ENCODE measurements at places on chromosomes 6 and 20.
A peak's percentile ranks its signal among the peaks of the same experiment; 100 is the strongest.

DNA sequence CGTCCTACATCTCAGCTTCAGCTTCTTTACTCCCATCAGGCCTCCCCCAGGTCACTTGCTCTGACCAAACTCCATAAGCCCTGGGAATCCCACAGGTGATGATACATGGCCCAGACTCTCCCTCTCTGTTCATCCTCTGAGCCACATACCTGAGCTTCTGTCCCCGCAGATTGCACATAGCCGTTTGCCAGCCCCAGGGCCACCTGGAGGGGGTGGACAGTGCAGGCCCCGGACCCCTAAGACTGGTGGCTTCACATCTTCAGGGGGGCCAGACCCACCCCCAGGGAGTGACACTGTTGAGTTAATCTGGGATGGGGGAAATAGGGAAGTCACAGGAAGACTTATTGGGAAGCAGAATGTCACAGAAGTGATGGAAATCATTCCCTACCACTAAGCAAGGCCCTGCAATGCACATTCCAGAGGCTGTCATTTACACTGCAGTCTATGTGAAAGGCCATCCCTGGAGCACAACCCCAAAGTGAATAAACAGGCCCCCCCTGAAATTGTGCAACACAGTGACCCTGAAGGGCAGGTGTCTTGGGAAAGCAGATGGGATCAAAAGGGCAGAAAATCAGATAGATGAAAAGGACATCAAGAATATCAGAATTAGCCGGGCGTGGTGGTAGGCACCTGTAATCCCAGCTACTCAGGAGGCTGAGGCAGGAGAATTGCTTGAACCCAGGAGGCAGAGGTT lies 2.2 kb downstream of the RXRB start:
- no peak for DNase-seq

DNA sequence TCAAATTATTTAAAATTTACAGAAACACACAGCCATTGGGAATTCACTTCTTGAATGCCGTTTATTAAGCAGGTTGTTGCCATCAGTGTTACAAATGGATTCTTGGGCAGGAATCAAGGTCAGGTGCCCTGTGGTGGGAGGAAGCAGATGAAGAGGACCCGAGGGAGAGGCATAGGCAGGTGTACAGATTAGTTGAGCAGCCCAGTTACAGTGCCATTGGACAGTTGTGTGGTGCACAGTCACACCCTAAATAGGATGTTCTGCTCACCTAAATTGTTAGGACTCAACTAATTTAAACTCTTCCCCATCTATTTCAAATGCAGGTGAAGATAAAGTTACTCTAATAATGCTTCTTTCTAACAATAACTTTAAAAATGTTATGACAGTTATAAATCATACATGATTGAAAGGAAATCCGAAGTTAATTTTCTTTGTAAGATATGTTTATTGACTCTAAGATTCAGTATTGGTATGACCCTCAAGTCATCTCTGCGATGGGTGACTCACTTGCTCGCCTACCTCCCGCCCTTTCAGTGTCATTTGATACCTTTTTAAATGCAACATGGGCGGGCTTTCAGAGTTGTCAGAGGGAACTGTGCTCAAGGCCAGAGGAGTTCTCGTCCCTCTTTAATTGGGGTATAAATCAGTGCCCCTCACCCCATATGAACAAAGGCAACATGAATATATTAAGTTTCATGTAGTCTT lies 35.1 kb downstream of the DSE start:
- DNase-seq = no peak

- DNase-seq = no peak
Observed at GRCh38 chr6:159399751-159400221, 230.6 kb downstream of the FNDC1 start.

DNA sequence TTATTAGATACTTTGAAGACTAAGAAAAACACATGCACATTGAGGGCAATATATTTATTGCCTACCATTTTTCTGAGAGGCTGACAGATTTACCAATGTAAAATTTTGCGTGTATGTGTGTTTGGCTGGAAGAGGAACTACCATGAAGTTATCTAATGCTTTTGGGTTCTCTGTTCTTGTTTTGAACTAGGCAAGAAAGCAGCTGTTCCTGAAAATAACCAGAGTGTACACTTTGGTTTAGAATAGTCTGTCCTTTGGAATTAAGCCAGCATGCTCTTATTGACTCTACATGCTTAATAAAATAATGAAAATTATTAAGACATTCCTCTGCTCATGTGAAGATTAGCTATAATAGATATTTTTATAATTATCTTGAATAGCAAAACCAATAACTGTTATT lies 129.2 kb downstream of the MYB start:
- DNase-seq = peak; percentile 16

DNA sequence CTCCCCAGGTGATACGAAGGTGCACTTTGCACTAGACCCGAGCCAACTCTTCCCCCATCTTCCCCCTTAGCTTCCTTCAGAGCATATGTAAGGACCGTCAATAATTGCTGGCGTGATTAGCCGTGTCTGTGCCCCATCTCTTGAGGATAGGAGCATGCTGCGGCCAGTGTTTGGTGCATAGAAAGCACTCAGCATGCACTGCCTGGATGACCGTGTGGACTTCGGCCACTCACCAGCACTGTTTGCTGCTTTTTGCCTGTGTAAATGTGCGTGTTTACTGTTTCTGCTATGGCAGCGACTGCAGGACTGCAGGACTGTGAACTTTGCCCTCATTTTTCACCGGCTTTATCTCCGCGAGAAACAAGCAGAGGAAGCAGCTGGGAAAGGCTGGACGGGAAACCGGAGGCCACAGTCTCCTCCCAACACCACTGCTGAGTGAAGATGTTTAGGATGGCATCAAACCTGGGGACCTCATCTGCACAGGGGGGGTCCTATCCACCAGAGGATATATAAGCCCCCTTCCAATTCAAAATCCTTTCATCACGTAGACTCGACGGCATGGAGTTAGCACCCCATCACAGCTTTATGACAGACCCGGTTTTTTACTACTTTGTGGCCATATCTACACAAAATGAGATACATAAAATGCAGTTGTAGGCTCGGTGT lies 150.6 kb upstream of the AFDN start:
- no peak for DNase-seq

DNA sequence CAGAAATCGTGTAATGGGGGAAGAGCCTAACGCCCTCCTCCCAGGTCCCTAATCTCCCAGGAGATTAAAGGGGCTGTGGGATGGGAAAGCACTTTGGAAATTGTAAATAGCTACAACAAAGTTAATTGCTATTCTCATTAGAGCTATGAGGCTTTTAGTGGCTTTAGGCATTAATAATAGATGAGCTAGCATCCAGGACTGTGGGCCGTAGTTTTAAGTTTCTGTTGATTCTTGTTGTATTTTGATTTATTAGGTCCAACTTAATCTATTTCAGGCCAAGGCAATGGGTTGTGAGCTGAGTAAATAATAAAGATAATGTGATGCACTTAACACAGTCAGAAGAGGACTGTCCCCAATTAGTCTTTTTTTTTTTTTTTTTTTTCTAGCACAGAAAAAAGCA lies 67.7 kb downstream of the ANKRD6 start:
- DNase-seq = no peak

DNA sequence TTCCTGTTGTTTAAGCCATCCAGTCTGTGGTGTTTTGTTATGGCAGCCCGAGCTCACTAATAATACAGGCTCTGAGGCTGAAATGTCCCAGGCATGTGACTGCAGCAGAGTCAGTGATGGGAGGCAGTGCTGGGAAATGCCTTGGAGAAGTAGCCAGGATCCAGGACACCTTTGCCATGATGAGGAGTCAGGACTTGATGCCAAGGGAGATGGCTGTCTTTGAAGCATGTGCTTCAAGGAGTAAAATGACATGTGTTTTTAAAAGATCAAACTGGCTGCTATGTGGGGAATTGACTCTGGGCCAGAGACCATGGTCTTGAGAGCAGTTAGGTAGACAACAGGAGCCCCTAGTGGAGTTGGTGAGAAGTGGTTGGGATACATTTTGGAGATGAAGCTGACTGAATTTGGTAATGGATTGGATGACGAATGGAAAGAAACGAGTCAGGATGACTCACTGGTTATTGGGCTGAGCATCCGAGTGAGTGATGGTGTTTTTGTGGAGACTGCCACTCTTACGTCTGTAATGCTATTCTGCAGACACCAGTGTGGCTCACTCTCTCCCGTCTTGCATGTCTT lies 322.2 kb downstream of the PLCB1 start:
- peak; percentile 36 for DNase-seq

- no peak for DNase-seq
Observed at GRCh38 chr20:47729472-47729871, 55.8 kb downstream of the SULF2 start.

Data from Ammon's horn (tissue), 1 donor.